ENCODE measurements at places on chromosomes 11 and 22. TPM values are rescaled to one million over a fixed set of nuclear protein-coding genes. Genes with fewer than 3 reads are reported as not detected.

GRCh38 chr11:46529095-46529905, 64.5 kb downstream of the AMBRA1 start:
- peak; percentile 55 for DNase-seq

- peak; percentile 56 for DNase-seq
Observed at GRCh38 chr11:112082729-112083128, 3.8 kb downstream of the TIMM8B start.

The IL18 gene
- 10.3 TPM for total RNA-seq

The OR52B4 gene
- total RNA-seq, result not detected

The C11orf24 gene
- 62.5 TPM for total RNA-seq

The EFCAB6 gene
- 2.6 TPM for total RNA-seq

GRCh38 chr11:114196997-114197703, 99.0 kb upstream of the NNMT start:
- DNase-seq, result no peak

The H19 gene
- 0.23 TPM for total RNA-seq

DNA sequence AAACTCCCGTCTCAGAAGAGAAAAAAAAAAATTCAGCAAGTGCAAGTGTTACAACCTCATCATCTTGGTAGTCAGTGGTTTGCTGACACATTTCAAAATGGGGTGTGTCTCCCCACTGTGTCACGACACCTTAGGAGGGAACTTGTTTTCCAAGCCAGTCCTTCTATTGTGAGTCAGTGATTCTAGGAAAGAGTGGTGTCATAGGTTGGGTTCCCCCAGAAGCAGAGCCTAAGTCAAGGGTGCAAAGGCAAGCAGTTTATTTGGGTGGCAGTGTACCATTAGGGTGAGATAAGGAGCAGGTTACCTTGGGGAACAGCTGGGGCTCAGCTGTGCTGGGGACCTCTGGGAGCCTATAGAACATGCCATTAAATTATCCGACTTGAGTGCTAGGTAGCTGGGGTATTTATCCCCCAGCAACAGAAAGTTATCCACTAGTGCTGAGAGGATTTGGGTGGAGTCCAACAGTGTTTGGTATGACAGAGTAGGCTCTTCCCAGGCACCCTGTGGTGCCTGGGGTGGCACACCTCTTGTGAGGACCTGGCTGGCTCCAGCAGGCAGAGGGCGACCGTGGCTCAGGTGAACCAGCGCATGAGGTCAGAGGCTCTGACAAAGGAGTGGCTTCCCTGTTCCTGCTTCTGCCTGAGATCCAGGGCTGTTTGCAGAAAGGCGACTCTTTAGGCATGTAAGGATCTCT, 41.7 kb downstream of the KIAA1671 start:
- DNase-seq, result peak; percentile 24

GRCh38 chr11:69005183-69005630, 7.8 kb downstream of the MRGPRF start:
- no peak for DNase-seq

DNA sequence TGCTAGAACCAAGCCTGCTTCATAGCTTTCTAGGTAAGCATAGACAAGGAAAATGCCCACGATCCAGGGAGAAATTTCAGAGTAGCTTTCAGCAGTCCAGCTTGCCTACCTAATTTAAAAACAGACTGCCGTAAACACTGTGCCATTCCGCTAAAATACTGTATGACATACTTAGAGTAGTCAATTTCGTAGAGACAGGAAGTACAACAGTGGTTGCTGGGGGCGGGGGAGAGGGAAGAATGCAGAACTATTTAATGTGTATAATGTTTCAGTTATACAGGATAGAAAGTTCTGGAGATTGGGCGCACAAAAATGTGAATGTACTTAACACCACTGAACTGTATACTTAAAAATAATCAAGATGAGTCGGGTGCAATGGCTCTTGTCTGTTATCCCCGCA, 56.7 kb downstream of the C11orf58 start:
- no peak for DNase-seq

GRCh38 chr11:71500601-71501021, 26.5 kb upstream of the KRTAP5-7 start:
- DNase-seq, result no peak

GRCh38 chr11:5293028-5293427, 8.7 kb downstream of the OR51B4 start:
- no peak for DNase-seq

- no peak for DNase-seq
Observed at GRCh38 chr22:36700711-36701670, 2.6 kb downstream of the CACNG2 start.

DNA sequence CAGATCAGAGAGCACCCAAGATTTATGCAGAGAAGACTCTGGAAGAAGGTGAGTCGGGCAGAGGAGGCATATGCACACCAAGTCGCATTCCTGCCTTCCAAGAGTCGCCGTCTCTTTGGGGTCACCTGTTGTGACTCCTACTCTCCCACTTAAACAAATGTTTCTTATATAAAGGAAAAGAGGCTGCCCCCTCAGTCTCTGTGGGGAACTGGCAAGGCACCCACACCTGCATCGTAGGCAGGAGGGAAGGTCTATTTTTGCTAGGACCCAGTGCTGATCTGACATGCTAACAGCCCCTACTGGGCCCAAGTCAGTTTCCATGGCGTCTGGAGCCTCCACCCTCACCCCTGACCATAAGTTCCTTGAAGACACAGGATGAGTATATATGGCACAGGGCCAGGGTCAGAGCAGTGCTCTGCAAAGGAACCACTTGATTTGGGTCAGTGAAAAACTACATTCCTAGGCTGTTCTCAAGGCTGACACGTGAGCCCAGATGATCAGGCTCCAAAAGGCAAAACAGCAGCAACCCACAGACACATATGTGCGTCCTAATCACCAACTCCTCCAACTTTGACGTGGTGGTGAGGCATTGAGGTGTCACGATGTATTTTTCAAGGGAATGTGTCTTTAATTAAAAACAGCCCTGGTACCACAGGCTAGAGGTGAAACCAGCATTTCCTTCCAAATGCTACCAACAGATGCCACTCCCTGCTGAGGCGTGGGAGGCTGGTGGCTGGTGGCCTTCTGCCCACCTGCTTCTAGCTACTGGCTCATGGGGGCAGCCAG, 55.6 kb upstream of the CSNK2A3 start:
- DNase-seq, result no peak

GRCh38 chr11:107501713-107502112, 44.1 kb upstream of the CWF19L2 start:
- DNase-seq, result no peak

The HIPK3 gene
- 37.5 TPM for total RNA-seq

The TTC12 gene
- 17.2 TPM for total RNA-seq

DNA sequence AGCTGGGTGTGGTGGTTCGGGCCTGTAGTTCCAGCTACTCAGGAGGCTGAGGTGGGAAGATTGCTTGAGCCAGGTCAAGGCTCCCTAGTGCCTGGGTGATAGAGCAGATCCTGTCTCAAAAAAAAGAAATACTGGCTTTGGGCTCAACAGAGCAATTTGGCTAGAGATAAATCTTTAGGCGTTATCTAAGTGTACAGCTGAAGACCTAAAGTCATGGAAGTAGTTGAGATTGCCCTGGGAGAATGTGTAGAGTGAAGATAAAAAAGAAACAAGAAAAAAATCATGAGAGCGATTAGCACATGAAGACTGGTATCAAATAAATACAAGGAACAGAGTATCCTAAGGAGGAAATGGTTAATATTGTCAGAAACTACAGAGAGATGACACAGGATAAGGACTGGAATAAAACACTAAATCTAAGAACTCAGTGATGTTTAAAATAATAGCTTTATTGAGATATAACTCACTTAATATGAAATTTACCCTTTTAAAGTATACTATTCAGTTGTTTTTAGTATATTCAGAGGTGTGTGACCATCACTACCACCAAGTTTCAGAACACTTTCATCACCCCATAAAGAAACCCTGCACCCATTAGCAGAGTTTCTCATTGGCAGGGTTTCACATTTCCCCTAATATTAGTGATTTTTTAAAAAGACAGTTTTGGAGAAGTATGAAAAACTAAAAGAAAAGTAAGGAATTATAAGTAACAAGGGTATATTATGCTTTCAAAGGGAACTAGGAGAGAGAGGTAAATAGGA, 20.7 kb downstream of the PIK3C2A start:
- no peak for DNase-seq

The TMEM121B gene
- total RNA-seq, result not detected

- peak; percentile 20 for DNase-seq
Observed at GRCh38 chr22:44023404-44024287, 456 bp upstream of the PARVB start.

DNA sequence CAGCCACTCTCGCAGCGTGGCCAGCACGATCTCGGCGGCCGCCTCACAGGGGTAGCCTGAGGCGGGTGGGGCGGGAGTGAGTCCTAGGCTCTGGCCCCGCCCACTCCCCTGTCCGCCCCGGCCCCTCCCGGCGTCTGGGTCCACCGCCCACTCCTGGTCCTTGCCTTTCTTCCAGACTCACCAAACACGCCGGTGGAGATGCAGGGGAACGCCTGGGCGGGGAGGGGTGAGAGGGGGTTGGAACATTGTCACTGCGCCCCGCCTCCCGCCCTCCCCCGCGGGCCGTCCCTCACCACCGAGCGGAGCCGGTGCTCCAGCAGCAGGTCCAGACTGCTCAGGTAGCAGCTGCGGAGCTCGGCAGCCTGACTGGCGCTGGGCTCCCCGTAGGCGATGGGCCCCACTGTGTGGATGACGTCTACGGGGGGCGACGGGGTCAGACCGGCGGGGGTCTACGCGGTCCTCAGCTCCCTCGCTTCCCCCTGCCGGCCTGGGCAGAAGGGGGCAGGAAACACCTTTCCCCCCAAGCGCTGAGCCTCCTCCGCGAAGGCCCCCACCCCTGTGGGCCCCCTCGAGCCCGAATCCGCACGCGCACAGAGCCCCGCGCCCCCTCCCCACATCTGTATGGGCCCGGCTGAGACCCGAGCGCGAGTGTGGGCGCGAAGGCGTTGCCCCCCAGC, 13.2 kb downstream of the OTUB1 start:
- DNase-seq, result no peak

- peak; percentile 56 for DNase-seq
Observed at GRCh38 chr22:36853407-36854099, 7.3 kb upstream of the NCF4 start.

GRCh38 chr11:68500206-68500605, 39.7 kb downstream of the PPP6R3 start:
- DNase-seq, result no peak

DNA sequence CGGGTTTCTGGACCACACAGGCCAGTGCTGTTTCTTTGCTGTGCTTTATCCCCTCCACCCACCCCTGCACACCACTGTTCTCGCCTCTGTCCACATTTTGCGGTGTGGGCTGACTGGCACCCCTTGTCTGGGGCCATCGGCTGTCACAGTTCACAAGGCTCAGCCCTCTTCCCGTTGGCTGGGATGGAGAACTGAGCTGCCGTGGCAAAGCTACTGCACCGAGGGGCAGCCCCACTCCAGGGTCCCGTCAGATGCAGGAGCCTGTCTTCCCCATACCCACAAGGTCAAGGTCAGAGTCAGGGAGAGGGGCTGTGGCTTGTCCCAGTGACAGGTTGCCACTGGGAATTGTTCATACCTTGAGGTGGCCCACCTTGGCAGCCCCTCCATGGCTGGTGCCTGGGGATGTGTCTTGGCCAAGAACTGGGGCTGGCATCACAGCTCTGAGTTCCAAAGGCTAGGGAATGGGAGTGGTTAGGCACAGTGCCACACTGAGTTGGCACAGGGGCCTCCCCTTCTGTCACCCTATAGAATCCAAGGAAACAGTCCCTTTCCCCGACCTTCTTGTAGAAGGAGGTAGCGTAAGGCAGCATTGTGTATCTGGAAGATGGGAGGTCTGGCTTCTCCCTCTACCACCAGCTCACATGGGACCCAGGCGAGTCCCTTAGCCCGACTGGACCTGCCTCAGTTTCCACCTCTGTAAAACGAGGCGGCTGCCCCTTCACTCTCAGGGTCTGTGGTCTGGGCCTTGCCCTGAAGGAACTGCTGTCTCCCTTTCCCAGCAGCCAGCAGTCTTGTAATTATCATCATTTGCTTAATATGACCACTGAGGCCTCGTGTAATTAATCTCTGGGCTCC, 3.4 kb downstream of the GRK2 start:
- no peak for DNase-seq

The FXYD2 gene
- not detected for total RNA-seq

DNA sequence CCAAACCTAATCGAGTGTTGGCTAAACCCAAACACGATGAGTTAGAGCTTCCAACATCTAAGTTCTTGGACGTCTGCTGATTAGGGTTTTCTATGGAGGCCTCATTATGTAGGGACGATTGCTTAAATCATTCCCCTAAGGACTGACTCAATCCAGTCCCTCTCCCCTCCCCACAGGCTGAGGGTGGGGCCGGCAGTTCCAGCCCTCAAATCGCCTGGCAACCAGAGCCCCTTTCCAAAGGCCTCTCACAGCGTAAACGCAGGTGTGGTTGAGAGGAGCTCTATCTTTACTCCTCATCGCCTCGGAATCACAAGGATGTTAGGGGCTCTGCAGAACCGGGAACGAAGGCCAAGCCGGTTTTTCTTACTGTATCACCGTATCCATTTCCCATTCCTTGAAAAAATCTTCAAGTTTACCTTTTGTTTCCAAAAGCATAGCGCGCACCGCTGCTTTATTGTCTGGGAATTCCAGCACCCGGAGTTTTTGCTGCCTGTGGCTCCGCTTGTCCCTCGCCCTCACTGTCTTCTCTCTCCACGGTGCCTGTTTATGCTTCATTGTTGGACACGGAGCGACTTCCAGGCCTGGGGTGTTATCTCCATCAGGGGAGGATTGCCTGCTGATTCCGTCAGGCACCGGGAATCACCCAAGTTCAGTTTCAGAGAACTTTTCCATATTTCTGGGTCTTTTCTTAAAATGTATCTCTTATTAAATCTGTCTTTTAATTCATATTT, 13.8 kb upstream of the IFITM3 start:
- no peak for DNase-seq

GRCh38 chr11:95816037-95816436, 25.7 kb downstream of the CEP57 start:
- no peak for DNase-seq

The CADM1 gene
- 35.4 TPM for total RNA-seq

- DNase-seq, result no peak
Observed at GRCh38 chr11:115502636-115503082, 1.6 kb downstream of the CADM1 start.

The PRG3 gene
- total RNA-seq, result not detected

GRCh38 chr22:44247346-44247745, 65.4 kb downstream of the SHISAL1 start:
- DNase-seq, result no peak

GRCh38 chr11:128188346-128189004, 398.9 kb downstream of the ETS1 start:
- DNase-seq, result no peak

DNA sequence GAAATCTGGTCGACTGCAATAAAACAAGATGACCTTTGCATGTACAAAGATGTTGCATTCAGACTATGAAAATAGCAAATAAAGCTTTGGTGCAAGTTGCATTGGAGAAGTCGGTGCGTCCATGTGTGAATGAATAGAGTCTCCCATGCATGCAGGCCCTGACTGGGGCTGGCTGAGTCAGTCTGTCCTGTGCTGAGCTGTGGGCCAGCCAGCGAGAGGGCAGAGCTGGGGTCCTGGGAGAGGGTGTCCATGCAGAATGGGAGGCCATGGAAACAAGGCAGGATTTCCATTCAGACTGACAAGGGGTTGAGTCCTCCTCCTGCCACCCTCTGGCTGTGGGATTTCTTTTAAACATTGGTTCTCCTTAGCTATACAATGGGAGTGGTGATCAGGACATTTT, 2.3 kb upstream of the CRYBB3 start:
- no peak for DNase-seq

Measured in H4 (cell line).